Activated T-helper 2 cell treated with anti-CD3 and anti-CD28 coated beads, Interferon-gamma antibody, Interleukin-2, Interleukin-4, amounts not matched to agents 10 μg/mL and 5 μg/mL and 100 μg/mL, durations not matched to agents 14 hours and 24 hours and 36 hours (primary cell): ENCODE measurements at places on chromosomes 1 and 21. TPM values are rescaled to one million over a fixed set of nuclear protein-coding genes. Genes with fewer than 3 reads are reported as not detected.
A peak's percentile ranks its signal among the peaks of the same experiment; 100 is the strongest.

GRCh38 chr1:177824508-177824982 lies 145.3 kb downstream of the SEC16B start:
- H3K27ac ChIP-seq: no peak overlapping the region
- no peak overlapping the region for H3K4me3 ChIP-seq
- H3K36me3 ChIP-seq: no peaks in the 10 kb centered on the region
- DNase-seq: no peak
- H3K4me1 ChIP-seq: no peaks in the 10 kb centered on the region

DNA sequence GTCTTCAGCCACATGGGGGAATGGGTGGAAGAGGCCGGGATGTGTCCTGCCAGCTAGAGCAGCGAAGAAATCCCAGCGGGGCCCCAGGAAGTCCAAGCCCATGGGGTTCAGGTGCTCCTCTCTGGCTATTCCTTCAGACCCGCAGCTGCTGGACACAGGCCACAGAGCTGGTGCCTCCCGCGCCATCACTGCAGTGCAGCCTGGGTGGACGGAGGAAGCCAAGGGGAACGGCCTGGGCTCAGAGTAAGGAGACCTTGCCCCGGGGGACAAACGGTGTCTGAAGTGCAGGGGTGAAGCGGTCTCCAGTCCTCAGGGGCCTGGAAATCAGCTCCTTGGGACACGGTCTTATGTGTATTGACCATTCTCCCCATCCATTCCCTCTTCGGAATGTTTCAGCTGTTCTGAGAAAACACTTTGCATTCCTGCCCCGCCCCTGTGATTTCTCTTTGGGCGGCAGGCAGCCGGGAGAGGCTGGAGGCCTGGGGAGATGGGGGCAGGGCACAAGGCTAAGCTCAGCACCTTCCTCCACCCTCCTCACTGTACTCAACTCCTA lies 18.4 kb downstream of the MTHFR start:
- peaks cover 3% of the 10 kb centered on the region for H3K4me1 ChIP-seq
- peaks cover 9% of the 10 kb centered on the region for H3K36me3 ChIP-seq
- no peak overlapping the region for H3K4me3 ChIP-seq
- no peaks in the 10 kb centered on the region for H3K27me3 ChIP-seq
- H3K27ac ChIP-seq: no peak overlapping the region
- DNase-seq: no peak

PHLDA3 gene
- total RNA-seq: 8.8 and 9.2 TPM in 2 replicates

- peak overlapping the region; percentile 79 for H3K27ac ChIP-seq
- peaks cover 4% of the 10 kb centered on the region for H3K36me3 ChIP-seq
- peak overlapping the region; percentile 86 for H3K4me3 ChIP-seq
- H3K27me3 ChIP-seq: peaks cover 7% of the 10 kb centered on the region
Observed at GRCh38 chr1:202967684-202968281, 726 bp upstream of the CYB5R1 start.

- H3K4me3 ChIP-seq: no peak overlapping the region
- no peak for DNase-seq
- H3K27me3 ChIP-seq: peaks cover 10% of the 10 kb centered on the region
- H3K4me1 ChIP-seq: no peaks in the 10 kb centered on the region
Observed at GRCh38 chr1:67883069-67883468, 49.8 kb upstream of the GNG12 start.

GRCh38 chr1:65233782-65234181 lies 75.6 kb upstream of the DNAJC6 start:
- peaks cover 22% of the 10 kb centered on the region for H3K36me3 ChIP-seq
- no peak for DNase-seq
- H3K4me3 ChIP-seq: no peak overlapping the region
- H3K27ac ChIP-seq: no peak overlapping the region
- H3K4me1 ChIP-seq: peaks cover 34% of the 10 kb centered on the region

DNA sequence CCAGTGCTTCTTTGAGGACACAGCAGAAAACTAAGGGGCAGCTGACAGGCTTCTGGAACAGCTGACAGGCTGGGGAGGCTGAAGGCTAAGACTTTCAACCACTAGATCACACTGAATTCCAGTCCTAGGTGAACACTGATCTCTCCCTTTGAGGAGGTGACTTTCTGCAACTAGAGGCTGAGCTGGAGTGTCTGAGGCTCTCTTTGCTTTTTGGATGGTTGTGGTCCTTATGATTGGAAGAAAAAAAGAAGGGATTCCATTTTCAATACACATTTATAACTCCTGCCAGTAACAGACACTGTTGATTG lies 1.4 kb downstream of the IL6R start:
- peaks cover 6% of the 10 kb centered on the region for H3K27me3 ChIP-seq
- no peak for DNase-seq
- peak overlapping the region; percentile 64 for H3K27ac ChIP-seq

DNA sequence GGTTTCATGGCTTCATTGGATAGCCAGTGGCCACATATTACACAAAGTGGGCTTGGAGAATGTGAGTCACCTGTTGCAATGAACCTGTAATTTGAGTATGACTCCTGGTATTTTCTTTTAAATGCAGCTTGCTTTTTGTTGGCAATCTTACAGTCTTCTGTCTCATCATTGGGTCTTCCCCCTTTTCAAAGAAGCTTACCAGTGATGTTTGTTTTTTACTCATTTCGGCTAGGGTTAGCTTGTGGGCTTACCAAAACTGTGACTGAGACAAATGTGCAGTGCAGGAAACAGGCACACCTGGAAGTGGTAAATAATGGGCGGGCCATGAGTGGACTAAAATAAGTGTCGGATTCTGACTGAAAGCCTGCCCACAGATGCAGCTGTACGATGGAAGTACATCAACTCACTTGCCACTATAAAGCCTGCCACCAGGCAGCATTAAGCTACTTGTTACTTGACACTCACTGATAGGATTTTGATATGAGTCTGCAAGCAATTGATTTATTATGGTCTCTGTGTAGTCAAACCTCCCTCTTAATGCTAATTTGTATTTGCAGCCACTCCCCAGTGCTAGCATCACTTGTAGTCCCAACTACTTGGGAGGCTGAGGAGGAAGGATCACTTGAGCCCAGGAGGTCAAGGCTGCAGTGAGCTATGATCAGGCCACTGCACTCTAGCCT lies 4.2 kb downstream of the HHAT start:
- peak overlapping the region; percentile 8 for H3K4me3 ChIP-seq
- peaks cover 25% of the 10 kb centered on the region for H3K27me3 ChIP-seq
- H3K4me1 ChIP-seq: peaks cover 31% of the 10 kb centered on the region
- H3K27ac ChIP-seq: no peak overlapping the region
- DNase-seq: peak; percentile 60

GRCh38 chr1:17984583-17984982 lies 123.0 kb upstream of the IGSF21 start:
- H3K27me3 ChIP-seq: no peaks in the 10 kb centered on the region
- H3K36me3 ChIP-seq: no peaks in the 10 kb centered on the region
- no peak overlapping the region for H3K27ac ChIP-seq
- H3K4me3 ChIP-seq: no peak overlapping the region
- H3K4me1 ChIP-seq: no peaks in the 10 kb centered on the region

DNA sequence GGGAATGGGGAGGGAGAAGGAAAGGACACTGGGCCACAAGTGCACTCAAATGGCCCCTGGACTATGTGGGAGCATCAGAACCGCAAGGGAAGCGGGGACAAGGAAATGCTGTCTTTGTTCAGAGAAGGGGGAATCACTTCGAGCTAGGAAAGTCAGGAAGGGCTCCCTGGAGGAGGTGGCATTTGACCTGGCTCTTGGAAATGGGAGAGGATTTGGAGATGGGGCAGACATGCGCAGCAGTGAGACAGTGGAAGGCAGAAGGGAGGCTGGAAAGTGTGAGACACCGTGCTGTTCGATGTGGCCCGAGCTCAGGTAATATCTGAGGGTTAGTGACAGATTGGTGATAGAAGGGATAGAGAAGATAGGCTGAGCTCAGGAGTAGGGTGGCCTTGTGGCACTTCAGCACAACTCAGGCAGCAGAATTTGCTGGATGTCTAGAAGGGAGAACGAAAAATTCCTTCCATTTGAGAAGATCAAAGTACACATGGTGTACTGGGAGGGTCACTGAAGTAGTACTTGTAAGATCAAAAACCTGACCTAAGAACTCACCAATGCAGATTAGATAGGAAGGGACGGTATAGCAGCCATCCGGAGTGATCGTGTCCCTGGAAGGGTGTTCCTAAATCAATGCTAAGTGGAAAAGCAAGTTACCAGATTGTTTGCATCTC lies 25.4 kb downstream of the SLC1A7 start:
- H3K36me3 ChIP-seq: no peaks in the 10 kb centered on the region
- H3K27me3 ChIP-seq: peaks cover 1% of the 10 kb centered on the region
- no peak overlapping the region for H3K27ac ChIP-seq
- H3K4me1 ChIP-seq: no peaks in the 10 kb centered on the region
- H3K4me3 ChIP-seq: no peak overlapping the region
- no peak for DNase-seq

VANGL2 gene
- total RNA-seq: not detected in 2 replicates

GRCh38 chr1:78619032-78619431 lies 1.2 kb upstream of the IFI44L start:
- peaks cover 11% of the 10 kb centered on the region for H3K36me3 ChIP-seq
- no peak overlapping the region for H3K27ac ChIP-seq
- peaks cover 49% of the 10 kb centered on the region for H3K4me1 ChIP-seq

- no peaks in the 10 kb centered on the region for H3K36me3 ChIP-seq
- H3K27me3 ChIP-seq: peaks cover 18% of the 10 kb centered on the region
- peaks cover 11% of the 10 kb centered on the region for H3K4me1 ChIP-seq
- H3K27ac ChIP-seq: peak within 1 kb of the TSS; percentile 43
- H3K4me3 ChIP-seq: peak within 1 kb of the TSS; percentile 43
Observed at GRCh38 chr21:41953831-41954653, at the start of gene C2CD2. Gene C2CD2 (minus strand): TSS chr21:41954018. CDS start chr21:41953648, 370 bp downstream.

CLDN17 gene
- total RNA-seq: not detected in 2 replicates

DNA sequence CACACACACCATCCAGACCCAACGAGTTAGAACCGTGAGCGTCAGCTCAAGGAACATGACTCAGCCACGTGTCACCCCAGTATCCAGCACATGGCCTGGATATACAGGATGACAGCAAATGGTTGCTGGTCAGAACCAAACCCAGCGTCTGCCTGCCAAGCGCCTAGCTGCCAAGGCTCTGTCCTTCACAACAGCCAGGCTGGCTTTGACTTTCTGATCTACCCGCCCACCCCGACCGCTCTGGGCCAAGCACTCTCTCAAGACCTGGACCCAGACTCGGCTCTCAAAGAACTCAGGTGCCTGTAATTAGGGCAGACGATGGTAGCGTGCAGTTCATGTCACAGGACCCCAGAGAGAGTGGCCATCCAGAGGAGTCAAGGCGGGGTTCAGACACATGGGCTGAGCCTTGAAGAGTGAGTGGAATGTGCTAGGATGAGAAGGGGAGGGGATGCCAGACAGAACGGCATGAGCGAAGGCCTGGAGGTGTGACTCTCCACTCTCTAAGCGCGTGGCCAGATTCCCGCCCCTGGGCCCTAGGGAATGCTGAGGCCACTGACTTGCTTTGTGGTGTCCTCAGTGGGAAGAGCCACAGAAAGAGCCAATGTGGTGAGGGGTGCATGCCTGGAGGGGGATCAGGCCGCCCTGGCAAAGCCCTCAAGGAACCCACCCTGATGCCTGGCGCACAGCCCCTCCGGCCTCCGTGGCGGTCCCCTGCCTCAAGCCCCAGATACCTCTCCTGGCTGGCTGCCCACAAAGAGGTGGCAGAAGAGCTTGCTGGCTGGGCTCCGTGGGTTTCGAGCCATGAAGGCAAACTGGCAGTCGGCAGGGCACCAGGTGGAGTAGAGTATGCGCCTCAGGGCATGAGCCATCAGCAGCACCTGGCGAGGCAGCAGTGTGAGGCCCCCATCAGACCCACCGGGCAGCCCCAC lies 7.0 kb downstream of the SH2D5 start:
- no peak overlapping the region for H3K27ac ChIP-seq
- H3K4me3 ChIP-seq: no peak overlapping the region
- no peak for DNase-seq
- H3K36me3 ChIP-seq: no peaks in the 10 kb centered on the region
- no peaks in the 10 kb centered on the region for H3K4me1 ChIP-seq

GRCh38 chr1:188904201-188904600 lies 1573.5 kb downstream of the BRINP3 start:
- H3K27ac ChIP-seq: no peak overlapping the region
- no peak overlapping the region for H3K4me3 ChIP-seq
- no peaks in the 10 kb centered on the region for H3K4me1 ChIP-seq
- no peak for DNase-seq

DNA sequence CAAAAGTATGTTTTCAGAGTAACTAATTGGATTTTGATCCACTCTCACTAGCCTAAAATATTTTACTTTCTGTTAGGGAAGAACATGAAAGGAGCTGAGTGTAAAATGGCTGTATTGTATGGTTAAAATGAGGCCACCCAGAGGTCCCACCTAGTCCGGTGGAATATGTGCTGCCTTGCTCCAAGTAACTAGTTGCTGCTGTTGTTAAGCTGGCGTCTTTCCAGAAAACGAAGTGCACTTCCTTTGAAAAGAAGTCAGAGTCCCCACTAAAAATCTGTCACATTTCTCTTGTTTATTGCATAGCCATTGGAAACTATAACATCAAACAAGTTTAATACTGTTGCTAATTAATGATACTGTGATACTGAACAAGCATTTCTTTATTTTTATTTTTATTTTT lies 3.2 kb downstream of the SLC25A33 start:
- H3K4me1 ChIP-seq: peaks cover 29% of the 10 kb centered on the region
- peak overlapping the region; percentile 51 for H3K4me3 ChIP-seq
- H3K27me3 ChIP-seq: no peaks in the 10 kb centered on the region
- H3K27ac ChIP-seq: no peak overlapping the region
- H3K36me3 ChIP-seq: peaks cover 19% of the 10 kb centered on the region

DNA sequence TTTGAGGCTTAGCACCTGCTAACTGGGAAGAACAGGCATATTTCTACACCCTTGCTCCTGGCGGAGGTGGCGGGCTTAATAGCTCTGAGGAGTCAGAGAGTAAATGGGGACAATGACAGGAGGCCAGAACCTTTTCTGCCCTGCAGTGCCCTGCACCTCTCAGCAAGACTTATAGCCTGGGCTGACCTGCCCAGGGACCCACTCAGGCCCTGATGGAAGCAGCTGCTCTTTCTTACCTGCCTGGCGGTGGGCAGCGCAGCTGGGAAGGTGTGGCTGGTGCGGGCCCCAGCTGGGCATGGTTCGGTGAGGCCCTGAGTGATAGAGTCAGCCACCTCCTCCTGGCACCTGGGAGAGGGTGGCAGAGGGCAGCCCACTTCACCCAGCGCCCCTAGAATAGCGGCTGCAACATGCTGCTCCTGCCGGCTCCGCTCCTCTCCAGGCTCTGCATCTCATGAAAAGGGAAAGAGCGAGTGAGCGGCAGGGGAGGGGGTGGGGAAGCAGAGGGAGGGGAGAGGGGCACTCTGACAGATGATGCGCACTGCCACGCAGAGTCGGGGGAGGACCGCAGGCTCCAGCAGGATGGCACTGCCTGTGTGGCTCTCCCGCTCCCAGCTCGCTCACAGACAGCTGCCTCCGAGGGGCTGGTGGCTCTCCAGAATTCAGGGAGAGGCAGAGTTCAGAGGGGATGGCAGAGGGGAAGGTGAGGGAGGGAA lies at the start of gene RGS8:
Gene RGS8 (minus strand): TSS at position 472 of the 713 bp plus-strand sequence. CDS start 14,938 bp downstream, outside the sequence.
- H3K36me3 ChIP-seq: no peaks in the 10 kb centered on the region
- H3K27ac ChIP-seq: no peak within 1 kb of the TSS
- no peak for DNase-seq
- H3K27me3 ChIP-seq: peaks cover 20% of the 10 kb centered on the region

LCE2C gene
- not detected in 2 replicates for total RNA-seq

GRHL3 gene
- total RNA-seq: not detected in 2 replicates

GRCh38 chr1:23867542-23867894 lies 572 bp downstream of the FUCA1 start:
- H3K36me3 ChIP-seq: no peaks in the 10 kb centered on the region
- peaks cover 16% of the 10 kb centered on the region for H3K27me3 ChIP-seq
- no peak overlapping the region for H3K27ac ChIP-seq
- peak overlapping the region; percentile 86 for H3K4me3 ChIP-seq
